Stimulated activated CD8-positive, alpha-beta memory T cell treated with anti-CD3 and anti-CD28 coated beads, Interleukin-7, amount 100 ng/mL, for 24 hours (primary cell): ENCODE measurements at places on chromosomes 16 and 17.

DNA sequence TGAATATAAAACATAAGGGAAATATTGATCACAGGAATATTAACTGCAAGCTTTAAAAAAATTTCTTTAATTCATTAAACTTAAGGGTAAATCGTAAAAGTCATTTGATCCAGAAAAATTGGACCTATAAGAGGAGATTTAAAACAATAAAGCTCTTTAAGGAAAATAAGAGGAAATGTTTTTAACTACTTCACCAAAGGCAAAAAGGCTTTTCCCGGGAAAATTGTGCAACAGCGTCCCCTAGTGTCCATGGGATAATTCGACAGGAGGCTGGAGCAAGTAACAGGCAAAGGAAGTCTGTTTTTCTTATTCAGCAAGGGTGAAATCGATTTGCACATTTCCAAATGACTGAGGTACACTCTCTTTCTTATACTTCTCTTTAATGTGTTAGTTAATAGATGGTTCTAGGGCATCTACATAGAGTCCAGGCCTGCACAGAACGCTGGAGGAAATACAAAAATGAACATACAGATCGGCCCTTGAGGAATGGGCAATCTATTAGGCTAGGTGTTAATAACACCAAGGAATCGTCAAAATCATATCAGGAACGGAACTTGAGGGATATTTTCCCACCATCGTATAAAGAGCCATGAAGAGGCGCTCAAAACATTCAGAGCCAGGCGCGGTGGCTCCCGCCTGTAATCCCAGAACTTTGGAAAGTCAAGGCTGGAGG is 61.4 kb downstream of the ZNF18 start:
- DNase-seq: no peak

GRCh38 chr17:72125742-72126141 is 4.9 kb downstream of the SOX9 start:
- DNase-seq: no peak

DNA sequence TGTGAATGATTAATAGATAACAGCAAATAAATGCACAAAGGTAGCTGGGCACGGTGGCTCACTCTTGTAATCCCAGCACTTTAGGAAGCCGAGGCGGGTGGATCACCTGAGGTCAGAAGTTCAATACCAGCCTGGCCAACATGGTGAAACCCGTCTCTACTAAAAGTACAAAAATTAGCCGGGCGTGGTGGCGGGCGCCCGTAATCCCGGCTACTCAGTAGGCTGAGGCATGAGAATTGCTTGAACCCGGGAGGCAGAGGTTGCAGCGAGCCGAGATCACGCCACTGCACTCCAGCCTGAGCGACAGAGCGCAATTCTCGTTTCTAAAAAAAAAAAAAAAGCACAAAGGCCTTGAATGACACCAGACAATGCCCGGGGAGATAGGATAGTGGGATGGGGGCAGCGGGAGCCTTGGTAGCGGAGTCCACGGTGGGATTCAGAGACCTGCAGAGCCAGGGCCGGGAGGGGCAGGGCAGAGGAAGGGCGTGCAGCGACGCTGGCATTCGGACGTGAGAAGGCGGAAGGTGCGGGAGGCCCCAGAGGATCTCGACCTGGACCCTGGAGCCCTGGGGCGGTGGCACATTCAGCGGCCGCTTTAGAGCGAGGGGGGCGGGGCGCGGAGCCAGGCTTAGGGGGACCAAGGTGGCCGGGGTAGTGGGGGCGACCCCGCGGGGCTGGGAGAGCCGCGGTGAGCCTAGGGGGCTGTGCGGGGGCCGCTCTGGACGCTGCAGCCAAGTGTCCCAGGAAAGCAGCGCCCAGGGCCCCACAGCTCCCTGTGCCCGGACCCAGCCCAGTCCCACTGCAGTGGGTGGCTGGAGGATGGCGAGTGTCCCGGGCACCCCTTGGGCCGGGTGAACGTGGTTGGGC is 999 bp upstream of the FLYWCH2 start:
- no peak for DNase-seq

- no peak for DNase-seq
Measured at GRCh38 chr16:2024032-2024420, 2.7 kb upstream of the NHERF2 start.

DNA sequence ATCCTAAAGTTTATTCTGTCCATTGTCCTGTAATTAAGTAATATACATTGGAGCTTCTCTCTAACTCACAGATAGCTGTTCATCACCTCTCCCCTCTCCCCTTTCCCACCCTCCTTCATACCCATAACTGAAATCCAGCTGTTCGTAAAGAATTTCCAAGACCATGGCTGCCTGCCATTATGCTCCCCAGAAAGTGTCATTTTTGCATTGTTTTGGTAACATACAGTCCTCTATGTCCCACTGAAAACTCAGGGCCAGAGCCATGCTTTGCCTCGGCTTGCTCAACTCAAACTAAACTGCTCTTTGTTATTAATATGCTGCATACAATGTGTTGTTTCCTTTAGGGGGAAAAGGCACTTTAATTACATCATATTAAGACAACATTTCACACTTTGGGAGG is 132.0 kb downstream of the MRTFB start:
- no peak for DNase-seq

GRCh38 chr16:79473456-79473855 is 127.1 kb downstream of the MAF start:
- DNase-seq: no peak
